Breast epithelium (tissue), 4 donors: ENCODE measurements at places on chromosomes 4 and X. TPM values are rescaled to one million over a fixed set of nuclear protein-coding genes. Genes with fewer than 3 reads are reported as not detected.
A peak's percentile ranks its signal among the peaks of the same experiment; 100 is the strongest.

The TRPC5OS gene
- not detected for total RNA-seq

The CNGA2 gene
- total RNA-seq: not detected

GRCh38 chrX:9942086-9942485, 25.1 kb upstream of the CLDN34 start:
- H3K4me3 ChIP-seq: no peak overlapping the region
- DNase-seq: no peak
- no peaks in the 10 kb centered on the region for H3K36me3 ChIP-seq

The CXCL11 gene
- total RNA-seq: not detected

DNA sequence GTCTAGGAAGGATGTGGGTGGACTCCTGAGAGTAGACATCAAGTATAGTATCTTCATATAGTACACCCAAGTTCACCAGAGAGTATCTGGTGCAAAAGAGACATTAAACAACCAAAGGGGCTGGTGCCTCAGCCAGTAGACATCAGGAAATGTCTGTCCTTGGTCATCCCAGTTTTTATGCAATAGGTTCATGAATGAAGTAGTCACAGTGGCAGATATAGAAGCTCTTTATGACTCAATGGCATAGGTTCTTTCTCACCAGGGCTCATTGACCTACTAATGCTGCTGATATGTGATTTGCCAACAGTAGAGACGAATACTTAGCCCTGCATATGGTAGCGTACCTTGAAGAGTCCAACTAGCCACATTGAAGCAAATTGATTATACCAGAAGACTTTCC, 45.0 kb upstream of the CCDC149 start:
- H3K27ac ChIP-seq: no peak overlapping the region
- no peak for DNase-seq
- no peaks in the 10 kb centered on the region for H3K27me3 ChIP-seq
- no peaks in the 10 kb centered on the region for H3K36me3 ChIP-seq

The ATP1B4 gene
- not detected for total RNA-seq

The RAB41 gene
- total RNA-seq: not detected

The AKAP4 gene
- total RNA-seq: not detected

GRCh38 chr4:183470821-183471220, 26.4 kb downstream of the CDKN2AIP start:
- H3K36me3 ChIP-seq: no peaks in the 10 kb centered on the region
- DNase-seq: no peak
- no peak overlapping the region for H3K4me3 ChIP-seq
- no peaks in the 10 kb centered on the region for H3K27me3 ChIP-seq
- no peaks in the 10 kb centered on the region for H3K4me1 ChIP-seq

GRCh38 chr4:6226506-6226905, 26.2 kb upstream of the JAKMIP1 start:
- peak; percentile 22 for DNase-seq
- H3K27me3 ChIP-seq: peaks cover 26% of the 10 kb centered on the region
- no peaks in the 10 kb centered on the region for H3K4me1 ChIP-seq

The SHROOM2 gene
- 3.9 TPM for total RNA-seq

- no peaks in the 10 kb centered on the region for H3K27me3 ChIP-seq
- no peak overlapping the region for H3K4me3 ChIP-seq
- no peak for DNase-seq
- H3K27ac ChIP-seq: no peak overlapping the region
Observed at GRCh38 chr4:139316733-139317132, 14.5 kb upstream of the NDUFC1 start.

The RNF212 gene
- 15.7 TPM for total RNA-seq

- no peak for DNase-seq
- no peaks in the 10 kb centered on the region for H3K27me3 ChIP-seq
- no peaks in the 10 kb centered on the region for H3K36me3 ChIP-seq
Observed at GRCh38 chr4:172155838-172156345, 342.7 kb downstream of the GALNTL6 start.

The S100G gene
- 1.6 TPM for total RNA-seq

GRCh38 chrX:152575331-152575730, 62.4 kb upstream of the GABRQ start:
- DNase-seq: no peak
- H3K27me3 ChIP-seq: peaks cover under 1% of the 10 kb centered on the region
- H3K4me3 ChIP-seq: no peak overlapping the region
- no peaks in the 10 kb centered on the region for H3K36me3 ChIP-seq
- H3K4me1 ChIP-seq: no peaks in the 10 kb centered on the region

DNA sequence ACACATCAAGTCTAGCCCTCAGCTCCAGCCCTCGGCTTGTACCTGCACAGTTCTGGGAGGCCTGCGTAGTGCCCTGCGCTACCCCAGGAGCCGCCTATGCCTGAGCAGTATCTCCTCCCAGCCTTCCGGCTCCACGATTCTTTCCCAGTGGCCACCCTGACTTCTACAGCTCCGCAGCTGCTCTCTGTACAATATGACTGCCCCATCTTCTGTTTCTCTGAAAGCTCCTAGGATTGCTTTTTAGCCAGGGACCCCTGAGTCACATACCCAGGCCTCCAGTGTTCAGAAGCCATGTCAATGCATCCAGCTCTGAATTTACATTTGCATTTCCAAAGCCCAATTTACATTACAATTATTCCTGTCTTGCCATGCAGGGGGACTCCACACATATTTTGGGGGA, 135.5 kb downstream of the PJA1 start:
- no peaks in the 10 kb centered on the region for H3K27me3 ChIP-seq
- no peak for DNase-seq
- H3K36me3 ChIP-seq: no peaks in the 10 kb centered on the region
- no peak overlapping the region for H3K4me3 ChIP-seq
- no peaks in the 10 kb centered on the region for H3K4me1 ChIP-seq

- H3K27me3 ChIP-seq: no peaks in the 10 kb centered on the region
- H3K27ac ChIP-seq: no peak overlapping the region
- no peaks in the 10 kb centered on the region for H3K36me3 ChIP-seq
- H3K4me3 ChIP-seq: no peak overlapping the region
- H3K4me1 ChIP-seq: no peaks in the 10 kb centered on the region
- DNase-seq: no peak
Observed at GRCh38 chrX:1325515-1326116, 11.0 kb upstream of the IL3RA start.

The CLNK gene
- not detected for total RNA-seq

The DMP1 gene
- not detected for total RNA-seq

- no peak overlapping the region for H3K4me3 ChIP-seq
- peaks cover 13% of the 10 kb centered on the region for H3K4me1 ChIP-seq
- DNase-seq: no peak
- H3K27me3 ChIP-seq: no peaks in the 10 kb centered on the region
- H3K27ac ChIP-seq: peak overlapping the region; percentile 82
Observed at GRCh38 chr4:151169900-151170299, 70.5 kb downstream of the RPS3A start.

GRCh38 chr4:80840396-80840795, 190.1 kb upstream of the BMP3 start:
- no peaks in the 10 kb centered on the region for H3K27me3 ChIP-seq
- no peaks in the 10 kb centered on the region for H3K4me1 ChIP-seq
- H3K36me3 ChIP-seq: no peaks in the 10 kb centered on the region
- DNase-seq: no peak
- H3K27ac ChIP-seq: no peak overlapping the region

DNA sequence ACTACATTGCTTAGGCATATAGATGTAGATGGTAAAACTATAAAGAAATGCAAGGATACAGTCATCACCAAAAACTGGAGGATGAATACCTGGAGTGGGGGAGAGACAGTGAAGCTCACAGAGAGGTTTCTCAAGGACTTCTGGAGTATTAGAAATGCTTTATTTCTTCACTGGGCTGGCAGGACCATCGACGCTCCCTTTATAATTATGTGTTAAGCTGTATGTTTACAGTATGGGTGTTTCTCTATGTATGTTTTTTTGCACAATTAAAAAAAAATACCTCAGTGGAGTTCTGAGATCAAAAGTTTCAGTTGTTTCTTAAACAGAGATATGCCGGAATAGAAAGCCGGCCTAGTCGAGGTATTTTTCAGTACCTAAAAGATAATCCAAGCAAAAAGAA, 201.3 kb downstream of the NSUN7 start:
- H3K27ac ChIP-seq: no peak overlapping the region
- no peaks in the 10 kb centered on the region for H3K27me3 ChIP-seq
- DNase-seq: no peak
- peaks cover 3% of the 10 kb centered on the region for H3K4me1 ChIP-seq

The SPANXC gene
- not detected for total RNA-seq

DNA sequence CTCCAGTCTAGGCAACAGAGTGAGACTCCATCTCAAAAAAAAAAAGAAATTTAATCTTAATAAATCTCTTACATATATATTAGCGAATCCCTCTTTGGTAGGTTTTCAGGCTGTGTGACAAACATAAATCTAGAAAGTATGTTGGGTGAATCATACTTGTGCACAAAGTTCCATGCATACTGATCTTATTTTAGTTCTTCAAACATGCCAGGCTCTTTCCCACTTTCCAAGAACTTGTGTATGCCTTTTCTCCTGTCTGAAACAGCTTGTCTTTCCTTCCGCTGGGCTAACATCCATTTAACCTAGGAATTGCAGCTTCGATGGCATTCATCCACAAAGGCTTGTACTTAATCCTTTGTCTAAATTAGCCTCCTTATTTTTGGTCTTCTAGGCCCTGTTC, 156.6 kb upstream of the CASK start:
- no peaks in the 10 kb centered on the region for H3K27me3 ChIP-seq
- H3K27ac ChIP-seq: no peak overlapping the region
- no peaks in the 10 kb centered on the region for H3K36me3 ChIP-seq
- no peak overlapping the region for H3K4me3 ChIP-seq
- no peaks in the 10 kb centered on the region for H3K4me1 ChIP-seq

The CSAG1 gene
- total RNA-seq: not detected

- no peak overlapping the region for H3K27ac ChIP-seq
- H3K27me3 ChIP-seq: no peaks in the 10 kb centered on the region
- no peak for DNase-seq
- no peak overlapping the region for H3K4me3 ChIP-seq
- H3K4me1 ChIP-seq: no peaks in the 10 kb centered on the region
Observed at GRCh38 chr4:84412062-84412461, 87.0 kb downstream of the NKX6-1 start.

- no peaks in the 10 kb centered on the region for H3K27me3 ChIP-seq
- no peak overlapping the region for H3K4me3 ChIP-seq
- H3K27ac ChIP-seq: no peak overlapping the region
- H3K4me1 ChIP-seq: no peaks in the 10 kb centered on the region
- no peak for DNase-seq
Observed at GRCh38 chr4:151997461-151997860, 236.7 kb upstream of the GATB start.

The ASB9 gene
- 1.0 TPM for total RNA-seq

- no peaks in the 10 kb centered on the region for H3K4me1 ChIP-seq
- H3K27ac ChIP-seq: peak overlapping the region; percentile 70
- DNase-seq: no peak
- H3K36me3 ChIP-seq: no peaks in the 10 kb centered on the region
- H3K4me3 ChIP-seq: no peak overlapping the region
Observed at GRCh38 chrX:129979207-129979920, 3.1 kb upstream of the BCORL1 start.

The NXF2B gene
- total RNA-seq: not detected

The NSG1 gene
- 7.3 TPM for total RNA-seq

- no peak for DNase-seq
- H3K36me3 ChIP-seq: no peaks in the 10 kb centered on the region
- H3K4me1 ChIP-seq: no peaks in the 10 kb centered on the region
- no peak overlapping the region for H3K27ac ChIP-seq
- no peaks in the 10 kb centered on the region for H3K27me3 ChIP-seq
Observed at GRCh38 chr4:19850909-19851308, 400.8 kb upstream of the SLIT2 start.

GRCh38 chr4:188190461-188190860, 51.2 kb downstream of the TRIML1 start:
- no peak overlapping the region for H3K4me3 ChIP-seq
- H3K27me3 ChIP-seq: no peaks in the 10 kb centered on the region
- no peak overlapping the region for H3K27ac ChIP-seq
- no peak for DNase-seq

GRCh38 chr4:85151786-85152185, 185.3 kb upstream of the WDFY3 start:
- DNase-seq: no peak
- no peaks in the 10 kb centered on the region for H3K27me3 ChIP-seq
- H3K36me3 ChIP-seq: no peaks in the 10 kb centered on the region
- no peak overlapping the region for H3K27ac ChIP-seq
- no peak overlapping the region for H3K4me3 ChIP-seq
- H3K4me1 ChIP-seq: no peaks in the 10 kb centered on the region

DNA sequence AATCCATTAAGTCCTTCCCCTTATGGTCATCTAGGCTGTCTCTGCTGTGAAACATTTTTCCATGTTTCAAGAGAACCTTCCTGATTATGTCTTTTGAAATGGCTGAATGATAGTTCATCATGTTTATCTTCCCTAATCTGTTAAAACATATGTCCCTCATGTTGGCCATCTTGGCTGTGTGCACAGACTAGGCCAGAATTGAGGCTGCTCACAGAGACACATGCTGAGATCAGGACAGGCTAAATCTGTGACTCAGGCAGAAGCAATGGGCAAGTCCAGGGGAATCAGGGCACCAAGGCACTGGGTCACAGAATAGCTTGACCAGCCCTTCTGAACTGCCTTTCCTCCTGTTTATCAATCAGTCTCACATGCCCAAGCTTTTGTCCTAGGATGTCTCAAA, 78.3 kb downstream of the FHDC1 start:
- no peak overlapping the region for H3K4me3 ChIP-seq
- H3K27ac ChIP-seq: no peak overlapping the region
- H3K4me1 ChIP-seq: no peaks in the 10 kb centered on the region

The KANTR gene
- total RNA-seq: 29.8 TPM

- H3K27ac ChIP-seq: no peak overlapping the region
- H3K27me3 ChIP-seq: peaks cover 11% of the 10 kb centered on the region
- H3K4me3 ChIP-seq: no peak overlapping the region
- no peaks in the 10 kb centered on the region for H3K4me1 ChIP-seq
- DNase-seq: no peak
Observed at GRCh38 chrX:23788946-23789345, 6.0 kb downstream of the SAT1 start.

DNA sequence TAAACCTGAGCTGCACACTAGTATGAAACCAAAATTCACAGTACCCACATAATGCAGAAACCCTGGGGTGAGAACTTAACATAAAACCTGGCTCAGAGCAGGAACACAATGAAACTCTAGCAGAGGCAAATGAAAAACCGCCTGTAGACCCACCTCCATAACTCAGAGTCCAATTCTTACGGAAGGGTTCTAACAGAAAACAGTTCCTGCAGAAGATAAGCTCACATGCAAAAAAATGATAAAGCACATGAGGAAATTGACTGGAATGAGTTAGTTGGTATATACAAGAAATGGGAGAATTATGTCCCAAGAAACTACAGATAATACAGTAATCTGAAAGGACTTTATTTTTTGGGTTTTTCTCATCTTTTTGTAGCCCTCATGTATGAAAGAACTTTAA, 14.7 kb downstream of the RTL9 start:
- no peaks in the 10 kb centered on the region for H3K36me3 ChIP-seq
- H3K4me3 ChIP-seq: no peak overlapping the region
- H3K27ac ChIP-seq: no peak overlapping the region
- no peaks in the 10 kb centered on the region for H3K4me1 ChIP-seq

DNA sequence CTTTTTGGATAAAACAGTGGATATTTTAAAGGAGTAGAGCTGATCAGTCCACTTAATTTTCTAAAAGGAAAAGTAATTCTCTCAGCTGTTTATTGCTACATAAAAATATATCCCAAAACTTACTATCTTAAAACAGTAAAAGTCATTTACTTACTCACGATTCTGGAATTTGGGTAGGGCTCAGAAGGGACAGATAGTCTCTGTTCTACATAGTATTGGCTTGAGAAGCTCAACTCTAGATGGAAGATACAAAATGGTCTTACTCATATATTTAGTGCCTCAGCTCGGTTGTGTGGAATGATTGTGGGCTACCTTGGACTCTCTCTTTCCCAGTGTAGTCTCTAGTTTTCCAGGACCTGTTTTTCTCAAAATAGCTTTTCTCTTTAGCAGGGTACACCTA, 691.5 kb upstream of the POU3F4 start:
- no peaks in the 10 kb centered on the region for H3K4me1 ChIP-seq
- no peak overlapping the region for H3K27ac ChIP-seq
- no peaks in the 10 kb centered on the region for H3K27me3 ChIP-seq
- no peaks in the 10 kb centered on the region for H3K36me3 ChIP-seq
- H3K4me3 ChIP-seq: no peak overlapping the region
- no peak for DNase-seq
